ENCODE measurements at places on chromosomes 13 and 19.

- DNase-seq = no peak
Observed at GRCh38 chr19:33133438-33134031, 1.6 kb downstream of the WDR88 start.

GRCh38 chr19:34475026-34475974, 6.3 kb upstream of the WTIP start:
- no peak for DNase-seq

DNA sequence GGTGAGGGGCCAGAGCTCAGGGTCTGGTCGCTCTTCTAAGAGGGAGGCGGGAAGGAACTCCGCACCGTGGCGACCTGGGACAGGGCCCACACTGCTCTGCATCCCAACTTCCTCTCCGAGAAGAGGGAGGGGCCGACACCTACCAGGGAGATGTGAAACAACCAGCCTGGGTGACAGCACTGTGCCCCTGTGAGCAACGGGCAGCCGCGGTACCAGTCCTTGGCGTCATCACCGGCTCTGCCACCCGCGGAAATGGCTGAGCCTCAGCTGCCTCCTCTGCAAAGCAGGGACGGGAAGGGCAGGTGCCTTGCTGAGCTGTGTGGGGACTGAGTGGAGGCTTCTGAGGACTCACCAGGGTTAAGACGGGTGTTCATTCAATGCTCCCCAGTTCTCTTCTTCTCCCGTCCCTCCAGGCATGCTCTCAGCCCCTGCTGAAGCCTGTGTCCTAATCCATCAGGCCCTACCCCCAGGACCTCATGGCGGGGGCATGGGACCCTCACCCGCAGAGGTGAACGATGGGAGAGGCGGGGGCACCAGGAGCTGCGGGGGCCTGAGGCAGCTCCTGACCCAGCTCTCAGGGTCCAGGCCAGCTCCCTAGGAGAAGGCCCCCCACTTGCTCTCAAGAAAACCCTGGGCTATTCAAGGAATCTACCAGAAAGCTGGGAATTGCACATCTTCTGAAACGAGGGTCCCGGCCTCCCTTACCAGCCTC, 9.3 kb downstream of the ZNF787 start:
- DNase-seq = no peak

GRCh38 chr19:11987405-11988281, 22.8 kb downstream of the ZNF763 start:
- DNase-seq = peak; percentile 77

- no peak for DNase-seq
Observed at GRCh38 chr13:39494633-39495032, 108.4 kb downstream of the LHFPL6 start.

DNA sequence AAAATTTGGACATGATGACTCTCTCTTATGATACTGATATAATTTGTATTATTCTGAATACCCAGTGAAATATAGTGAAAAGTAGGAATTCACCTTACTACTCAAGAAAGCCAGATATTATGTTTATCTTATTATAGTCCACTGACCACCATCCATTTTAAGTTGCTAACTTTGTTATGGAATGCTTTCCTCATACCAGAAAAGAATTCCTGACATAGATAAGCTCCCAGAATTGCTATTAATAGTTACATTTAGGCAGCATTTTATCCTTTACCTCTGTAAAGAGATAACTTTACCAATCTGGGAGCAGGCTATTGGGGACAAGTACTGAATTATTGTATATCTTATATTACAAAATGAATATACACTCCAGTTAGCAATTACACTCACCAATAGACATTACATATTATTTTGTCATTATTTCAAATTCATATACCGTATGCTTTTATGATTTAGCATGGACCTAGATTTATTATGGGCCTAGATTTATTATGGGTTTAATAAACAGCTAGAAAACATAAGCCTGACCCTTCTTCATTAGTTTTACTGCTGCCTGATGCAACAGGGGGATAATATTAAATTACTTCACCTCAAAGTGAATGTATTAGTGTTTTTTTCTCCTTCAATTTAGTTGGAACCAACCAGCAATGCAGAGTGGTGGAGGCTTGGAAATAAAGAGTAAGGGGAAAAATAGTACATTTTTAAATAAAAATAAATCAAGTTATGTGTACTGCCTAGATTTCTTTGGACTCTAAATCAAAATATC, 1886.1 kb downstream of the PCDH9 start:
- DNase-seq = no peak

- no peak for DNase-seq
Observed at GRCh38 chr19:53980539-53981375, 10.7 kb upstream of the CACNG6 start.

DNA sequence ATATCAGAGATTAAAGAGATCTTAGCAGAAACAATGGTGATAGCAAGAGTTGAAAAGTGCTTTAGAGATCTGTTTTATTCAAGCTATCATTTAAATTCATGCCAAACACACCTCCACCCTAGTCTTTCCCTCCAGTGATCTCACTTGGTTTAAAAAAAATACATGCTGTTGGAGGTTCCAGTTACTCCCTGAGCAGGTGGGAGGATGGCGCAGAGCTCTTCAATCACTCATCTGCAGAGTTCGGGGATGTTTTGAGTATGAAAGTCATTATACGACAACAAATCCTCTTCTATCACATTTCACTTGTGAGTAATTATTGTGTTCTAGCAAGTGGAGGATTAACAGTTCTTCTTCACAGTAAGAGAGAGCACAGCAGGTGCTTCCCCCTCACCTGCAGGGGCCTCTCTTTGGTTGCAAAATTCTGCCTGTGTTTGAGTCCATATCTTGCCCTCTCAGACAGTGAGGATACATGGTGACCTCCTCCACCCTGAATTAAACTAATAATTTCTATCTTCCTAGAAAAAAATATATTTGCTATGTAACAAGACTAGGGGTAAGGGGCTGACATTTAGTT, 376.7 kb downstream of the LIG4 start:
- DNase-seq = no peak

GRCh38 chr13:98097749-98098148, 45.1 kb upstream of the FARP1 start:
- DNase-seq = no peak

GRCh38 chr19:50266041-50266440, 62.6 kb downstream of the MYH14 start:
- no peak for DNase-seq

GRCh38 chr13:46624353-46624752, 71.4 kb downstream of the LRCH1 start:
- DNase-seq = no peak

GRCh38 chr19:50743537-50743936, 20.4 kb downstream of the CLEC11A start:
- DNase-seq = no peak

- DNase-seq = no peak
Observed at GRCh38 chr13:39144941-39145533, 106.8 kb downstream of the NHLRC3 start.

- DNase-seq = no peak
Observed at GRCh38 chr19:7799640-7800355, 30.2 kb upstream of the EVI5L start.

GRCh38 chr13:105655046-105655445, 880.4 kb downstream of the EFNB2 start:
- no peak for DNase-seq

- no peak for DNase-seq
Observed at GRCh38 chr19:42303101-42303464, 659 bp upstream of the PAFAH1B3 start.

DNA sequence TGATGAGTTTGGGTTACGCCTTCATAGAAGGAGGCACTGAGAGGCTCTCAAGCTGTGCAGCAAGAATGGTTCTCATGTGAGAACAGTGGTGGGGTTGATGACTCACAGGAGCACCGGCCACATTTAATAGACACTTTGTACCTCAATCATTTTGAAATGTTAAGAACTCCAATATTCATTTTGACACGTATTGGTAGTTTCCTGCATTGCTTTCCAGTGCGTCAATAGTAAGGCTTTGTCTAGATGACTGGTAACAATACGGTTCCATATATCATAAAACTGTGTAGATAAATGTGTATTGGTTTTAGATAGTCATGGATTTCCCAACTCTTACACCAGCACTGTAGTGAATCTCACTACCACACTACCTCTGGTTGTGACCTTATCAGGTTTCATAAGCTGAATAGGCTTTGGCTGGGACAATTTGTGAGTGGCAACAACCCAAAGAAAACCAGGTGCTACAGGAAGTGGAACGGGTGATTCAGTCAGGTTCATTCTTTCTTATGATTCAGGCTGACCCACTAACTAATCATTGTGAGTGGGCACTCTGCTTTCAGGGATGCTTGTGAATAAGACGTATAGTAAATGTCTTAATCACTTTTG, 362.6 kb downstream of the KLF5 start:
- DNase-seq = no peak

- DNase-seq = no peak
Observed at GRCh38 chr13:23356368-23356767, 77.1 kb downstream of the SACS start.

DNA sequence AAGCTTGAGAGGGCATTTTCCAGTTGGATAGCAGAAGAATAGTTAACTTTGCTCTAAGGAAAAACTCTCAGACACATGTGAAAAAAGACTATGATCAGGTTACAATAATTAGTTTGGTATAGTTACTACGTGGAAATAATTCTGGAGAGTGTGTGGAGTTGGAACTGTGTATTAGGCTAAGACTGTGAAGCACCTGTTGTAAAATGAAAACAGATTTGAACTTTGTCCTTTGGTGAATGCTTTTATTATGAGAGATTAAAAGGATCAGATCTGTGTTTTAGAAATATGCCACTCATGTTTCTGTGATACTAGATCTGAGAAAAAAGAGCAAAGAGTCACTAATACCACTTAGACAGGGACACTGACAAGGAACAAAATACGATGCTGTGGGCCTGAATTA, 807.5 kb upstream of the ATXN8OS start:
- DNase-seq = no peak

DNA sequence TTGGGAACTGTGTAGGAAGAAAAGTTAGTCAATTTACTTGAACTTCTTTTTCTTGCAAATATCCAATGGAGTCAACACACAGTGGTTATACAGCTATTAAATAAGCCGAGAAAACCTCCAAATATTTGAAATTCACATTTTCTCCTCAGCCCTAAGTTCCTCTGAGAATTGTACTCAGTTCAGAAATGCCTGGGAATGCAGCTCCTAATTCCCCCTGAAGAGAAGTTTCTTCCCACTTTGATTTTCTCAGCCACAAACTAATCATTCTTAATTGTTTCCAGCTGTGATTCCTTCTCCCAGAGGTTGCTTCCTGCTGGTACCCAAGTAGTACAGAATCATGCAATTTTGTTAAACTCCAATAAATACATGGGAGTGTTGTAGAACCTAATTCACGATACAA, 246.1 kb upstream of the MIR17HG start:
- no peak for DNase-seq

DNA sequence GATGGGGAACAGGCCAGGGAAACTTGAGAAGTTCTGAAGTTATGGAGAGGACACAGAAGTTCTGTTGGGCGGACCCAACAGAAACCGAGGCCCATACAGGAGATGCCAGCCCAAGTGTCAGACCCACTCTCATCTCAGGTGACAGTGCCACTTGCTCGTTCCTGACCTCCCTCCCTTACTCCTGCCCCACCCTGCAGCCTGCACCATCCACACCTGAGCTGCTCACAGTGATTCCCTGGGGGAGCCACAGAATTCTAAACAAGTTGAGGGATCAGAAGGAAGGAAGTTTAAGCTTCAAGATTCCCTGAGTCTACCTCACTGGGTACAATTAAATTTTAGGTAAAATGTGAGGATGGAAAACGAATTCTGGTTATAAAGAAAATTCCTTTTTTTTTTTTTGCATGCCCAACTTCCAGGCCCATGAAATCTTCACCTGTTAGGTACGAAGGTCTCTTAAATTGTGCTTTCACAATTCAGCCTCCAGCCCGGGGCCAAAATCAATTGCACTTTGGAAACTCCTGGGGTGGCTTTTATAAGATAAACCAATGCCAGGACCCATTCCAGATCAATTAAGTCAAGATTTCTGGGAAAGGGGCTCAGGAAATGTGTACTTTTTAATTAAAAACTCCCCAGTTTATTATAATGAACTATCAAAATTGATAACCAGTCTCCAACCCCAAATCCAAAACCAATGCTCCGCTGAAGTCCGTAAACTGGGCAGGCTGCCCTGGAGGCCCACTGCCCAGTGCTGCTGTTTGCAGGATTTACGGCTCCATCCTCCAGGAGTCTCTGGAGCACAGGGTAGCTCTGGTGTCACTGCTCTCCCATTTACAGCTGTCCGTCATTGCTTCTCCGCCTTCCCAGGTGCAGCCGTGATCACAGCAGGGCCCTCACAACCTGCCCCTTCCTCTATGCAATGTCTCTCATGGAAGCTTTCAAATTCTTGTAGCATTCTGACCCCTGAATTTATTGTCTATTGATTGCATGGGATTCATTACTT, 643.5 kb downstream of the UQCRFS1 start:
- no peak for DNase-seq

GRCh38 chr19:19531951-19532805, 3.5 kb downstream of the YJEFN3 start:
- DNase-seq = peak; percentile 89

- peak; percentile 77 for DNase-seq
Observed at GRCh38 chr19:2607712-2608601, 94.5 kb downstream of the GNG7 start.

DNA sequence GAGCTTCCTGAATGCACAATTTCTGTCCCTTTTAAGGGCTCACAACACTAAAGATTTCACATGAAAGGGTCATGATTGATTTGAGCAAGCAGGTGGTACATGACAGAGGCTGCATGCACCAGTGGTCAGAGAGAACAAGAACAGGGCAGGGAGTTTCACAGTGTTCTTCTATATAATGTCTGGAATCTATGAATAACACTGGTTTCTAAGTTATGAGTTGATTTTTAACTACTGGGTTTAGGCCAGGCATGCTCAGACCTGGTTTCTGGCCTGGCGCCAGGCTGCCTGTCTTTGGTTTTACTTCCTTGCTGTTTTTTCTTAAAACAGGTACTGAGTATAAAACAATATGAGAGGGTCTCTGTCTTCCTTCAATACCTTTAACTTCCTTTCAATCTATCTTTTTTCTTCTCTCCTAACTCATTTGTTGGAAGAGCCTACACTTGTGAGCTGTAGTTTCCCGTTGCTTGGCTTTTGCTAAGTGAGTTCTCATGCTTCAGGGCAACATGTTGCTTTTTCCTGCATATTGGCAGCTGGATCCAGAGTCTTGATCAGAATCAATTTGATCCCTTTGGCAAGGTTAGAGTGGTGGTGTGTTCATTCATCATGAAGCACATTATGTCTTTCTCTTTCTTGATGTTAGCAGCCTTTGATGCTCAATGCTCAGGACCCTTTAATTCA, 38.5 kb upstream of the FGF14 start:
- DNase-seq = no peak

DNA sequence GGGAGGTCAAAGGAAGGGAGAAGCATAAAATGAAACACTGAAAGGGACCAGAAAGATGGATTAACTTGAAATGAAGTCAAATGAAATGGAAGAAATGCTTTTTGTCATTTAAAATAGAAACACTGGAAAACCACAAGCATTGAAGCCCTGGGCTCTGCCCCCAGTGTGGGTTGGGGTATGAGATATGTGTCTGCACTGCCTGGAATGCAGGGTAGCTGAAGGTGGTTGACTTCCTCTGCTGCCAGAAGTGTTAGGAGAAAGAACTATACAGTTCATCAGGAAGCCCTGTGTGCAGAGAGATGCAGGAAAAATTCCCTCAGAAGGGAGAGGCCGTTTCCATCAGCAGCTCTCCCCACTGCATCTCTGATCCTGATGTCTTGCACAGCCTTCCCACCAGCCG, 69.2 kb downstream of the DHRS12 start:
- DNase-seq = no peak

- DNase-seq = no peak
Observed at GRCh38 chr19:29622166-29623070, 16.3 kb downstream of the POP4 start.
